NB4 (cell line): ENCODE measurements at places on chromosomes 4 and X.

DNA sequence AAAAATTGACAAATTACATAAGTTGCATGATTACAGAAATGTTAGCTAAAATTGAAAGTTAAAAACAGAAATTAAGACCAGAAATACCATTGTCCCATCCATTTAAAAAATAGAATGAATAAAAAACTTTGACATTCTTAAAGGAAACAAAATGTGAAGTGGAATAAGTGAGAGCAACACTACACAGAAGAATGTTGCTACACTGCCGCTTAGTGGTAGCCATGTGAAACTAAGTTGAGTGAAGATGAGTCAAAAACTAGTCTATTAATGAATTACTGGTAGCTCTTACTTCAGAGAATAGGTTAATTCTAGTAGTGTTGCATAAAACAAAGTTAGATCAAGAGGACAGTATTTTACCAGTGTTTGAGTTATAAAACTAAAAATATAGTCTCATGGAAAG lies 571.0 kb upstream of the KLHL4 start:
- DNase-seq: peak; percentile 38

- no peak for DNase-seq
Observed at GRCh38 chr4:88809576-88810219, 112.1 kb upstream of the NAP1L5 start.

DNA sequence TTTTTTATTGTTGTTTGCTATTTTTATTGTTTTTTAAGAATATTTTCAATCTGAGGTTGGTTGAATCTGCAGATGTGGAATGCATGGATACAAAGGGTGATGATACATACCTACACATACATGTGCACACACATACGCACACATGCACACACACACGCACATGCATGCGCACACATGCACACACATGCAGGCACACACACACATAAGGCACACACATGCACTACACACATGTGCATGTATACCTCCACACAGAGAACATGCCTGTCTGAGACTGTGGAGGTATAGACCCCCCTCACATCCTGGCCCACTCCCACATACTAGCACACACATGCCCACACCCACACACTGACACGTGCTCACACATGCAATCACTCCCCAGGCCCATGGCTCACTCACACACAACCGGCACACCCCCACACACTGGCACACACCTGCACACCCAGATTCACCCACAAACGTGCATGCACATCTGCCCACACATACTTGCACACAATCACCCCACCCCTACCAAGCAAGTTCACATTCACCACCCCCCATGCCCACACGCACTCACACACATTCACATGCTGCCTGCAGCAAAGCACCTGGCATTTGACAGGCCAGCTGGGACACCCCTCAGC lies 97.6 kb upstream of the AFAP1 start:
- no peak for DNase-seq

DNA sequence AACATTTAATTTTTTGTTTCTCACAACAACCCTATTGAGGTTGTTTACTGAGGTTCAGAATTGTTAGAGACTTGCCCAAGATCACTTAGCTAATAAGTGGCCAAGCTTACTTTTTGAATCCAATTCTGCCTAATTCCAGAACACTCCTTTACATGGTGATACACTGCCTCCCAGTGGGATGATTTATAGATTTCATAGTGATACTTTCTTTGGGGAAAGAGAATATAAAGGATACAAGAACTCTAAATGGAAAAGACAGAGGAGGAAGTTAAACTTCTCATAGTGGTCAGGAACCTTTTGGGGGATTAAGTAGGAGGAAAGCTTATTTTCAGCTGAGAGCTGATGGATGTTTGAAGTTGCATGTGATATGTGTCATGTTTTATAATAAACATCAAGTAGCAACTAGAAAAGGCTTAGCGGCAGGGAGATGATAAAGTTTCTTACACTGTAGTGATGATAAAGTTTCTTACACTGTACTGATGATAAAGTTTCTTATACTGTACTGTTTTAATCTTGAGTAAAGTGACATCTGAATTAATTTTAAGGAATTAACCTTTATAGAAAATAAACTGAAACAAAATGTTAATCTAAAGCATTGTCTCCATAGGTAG lies 15.3 kb downstream of the STAG2 start:
- DNase-seq: peak; percentile 46

GRCh38 chr4:147318586-147318985 lies 162.3 kb upstream of the EDNRA start:
- DNase-seq: no peak
